Esophagus squamous epithelium (tissue), 5 donors: ENCODE measurements at places on chromosomes 2 and 18.

GRCh38 chr2:694174-694573 is 17.0 kb upstream of the TMEM18 start:
- no peak for DNase-seq

- no peak for DNase-seq
These were observed 45.6 kb downstream of the KCNIP3 start for GRCh38 chr2:95342556-95343320.

DNA sequence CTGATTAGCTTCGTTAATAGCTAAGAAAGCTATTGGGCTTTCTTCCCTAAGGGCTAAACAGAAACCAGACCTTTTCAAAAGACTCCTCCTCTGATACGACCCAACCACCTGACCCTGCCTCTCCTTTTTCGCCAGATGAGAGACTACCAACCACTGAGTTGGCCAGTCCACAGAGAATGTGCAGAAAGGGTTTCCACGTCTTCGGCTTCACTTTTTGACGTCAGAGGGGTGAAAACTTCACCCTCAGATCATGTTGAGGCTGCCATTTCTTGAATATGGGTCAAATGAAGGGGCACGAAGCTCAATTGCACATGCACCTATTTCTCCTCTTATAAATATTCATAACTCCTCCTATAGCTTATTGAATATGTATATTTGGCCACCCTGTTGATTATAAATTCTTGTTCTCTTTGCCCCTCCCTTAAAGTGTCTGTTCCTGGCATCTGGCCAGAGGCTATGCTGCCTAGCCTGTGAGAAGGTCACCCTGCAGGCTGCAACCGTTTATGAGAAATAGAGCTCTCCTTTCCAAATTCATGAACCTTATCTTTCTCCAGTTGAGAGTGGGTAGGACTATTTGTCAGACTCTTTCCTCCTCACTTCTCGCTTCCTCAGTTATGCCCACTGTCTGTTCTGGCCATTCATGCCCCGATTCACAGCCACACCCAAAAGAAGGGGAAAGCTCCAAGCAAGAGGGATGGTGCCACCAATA is 301.6 kb downstream of the STK39 start:
- no peak for DNase-seq

GRCh38 chr2:43024515-43025011 is 201.8 kb downstream of the ZFP36L2 start:
- DNase-seq = no peak

DNA sequence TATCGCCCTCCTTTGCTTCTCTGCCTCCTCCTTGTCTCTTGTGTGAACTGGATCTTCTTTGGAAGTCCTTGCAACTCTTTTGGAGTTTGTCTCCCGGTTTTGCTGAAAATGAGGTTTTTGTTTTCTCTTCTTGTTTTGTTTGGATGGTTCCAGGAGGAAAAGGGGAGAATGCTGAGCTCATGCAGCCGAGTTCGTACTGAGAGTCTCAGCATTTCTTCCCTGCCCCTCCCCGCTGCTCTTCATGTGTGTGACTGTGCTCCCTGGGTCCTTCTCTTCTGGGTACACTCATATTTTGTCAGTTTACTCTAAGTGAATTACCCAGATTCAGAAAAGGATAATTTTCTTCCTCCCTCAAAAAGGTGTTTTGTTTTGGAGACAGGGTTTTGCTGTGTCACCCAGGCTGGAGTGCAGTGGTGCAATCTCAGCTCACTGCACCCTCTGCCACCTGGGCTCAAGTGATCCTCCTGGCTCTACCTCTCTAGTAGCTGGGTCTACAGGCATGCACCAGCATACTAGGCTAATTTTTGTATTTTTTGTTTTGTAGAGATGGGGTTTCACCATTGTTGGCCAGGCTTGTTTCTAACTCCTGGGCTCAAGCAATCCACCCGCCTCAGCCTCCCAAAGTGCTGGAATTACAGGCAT is 142.9 kb upstream of the IL1R2 start:
- DNase-seq = no peak

DNA sequence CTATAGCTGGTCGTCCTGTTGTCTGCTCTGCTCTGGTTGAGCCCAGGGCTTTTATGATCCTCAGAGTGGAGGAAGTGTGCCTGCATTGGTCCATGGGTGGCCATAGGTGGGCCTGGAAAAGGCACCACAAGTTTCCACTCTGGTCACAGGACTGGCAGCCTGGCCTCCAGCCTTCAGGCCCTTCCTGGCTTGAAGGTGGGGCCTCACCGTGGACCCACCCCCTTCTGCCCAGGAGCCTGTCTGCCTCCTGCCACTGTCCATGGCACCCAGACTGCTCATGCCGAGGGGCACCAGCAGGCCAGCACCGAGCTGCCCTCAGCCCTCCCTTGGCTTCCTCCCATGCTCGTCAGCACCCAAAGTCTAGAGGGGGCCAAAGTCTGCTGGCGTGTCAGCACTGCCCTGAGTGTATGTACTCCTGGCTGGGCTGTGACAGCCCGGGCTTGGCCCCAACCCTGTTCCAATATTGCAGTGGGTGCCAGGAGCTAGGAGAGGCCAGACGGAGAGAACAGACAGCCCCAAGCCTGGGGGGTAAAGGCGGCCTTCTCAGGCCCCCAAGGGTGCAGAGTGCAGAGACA is 529.4 kb downstream of the DCC start:
- no peak for DNase-seq

GRCh38 chr18:61690418-61691138 is 202.2 kb downstream of the RNF152 start:
- DNase-seq = no peak

- DNase-seq = no peak
These were observed 88.2 kb upstream of the VWC2L start for GRCh38 chr2:214322662-214323061.

DNA sequence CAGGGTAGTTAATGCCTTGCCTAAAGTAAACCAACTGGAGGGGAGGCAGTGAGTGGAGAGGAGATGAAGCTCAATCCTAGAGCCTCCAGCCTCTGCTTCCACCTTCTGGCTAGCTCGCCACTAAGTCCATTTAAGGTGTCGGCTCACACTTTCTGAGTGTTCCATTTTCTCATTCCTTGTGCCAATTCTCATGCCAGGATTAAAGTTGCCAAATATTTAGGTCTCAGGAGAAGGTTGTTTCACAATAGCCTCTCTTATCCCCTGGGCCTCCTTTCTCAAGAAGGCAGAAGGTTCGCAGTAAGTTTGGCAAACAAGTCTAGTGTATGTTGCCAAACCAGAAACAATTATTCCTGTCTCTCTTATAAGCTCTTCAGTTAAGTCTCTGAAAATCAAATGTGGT is 57.2 kb downstream of the TACR1 start:
- DNase-seq = no peak

GRCh38 chr2:241898463-241899270 is 29.1 kb downstream of the RTP5 start:
- no peak for DNase-seq

- DNase-seq = no peak
These were observed 193.8 kb downstream of the FAM210A start for GRCh38 chr18:13532406-13533075.

DNA sequence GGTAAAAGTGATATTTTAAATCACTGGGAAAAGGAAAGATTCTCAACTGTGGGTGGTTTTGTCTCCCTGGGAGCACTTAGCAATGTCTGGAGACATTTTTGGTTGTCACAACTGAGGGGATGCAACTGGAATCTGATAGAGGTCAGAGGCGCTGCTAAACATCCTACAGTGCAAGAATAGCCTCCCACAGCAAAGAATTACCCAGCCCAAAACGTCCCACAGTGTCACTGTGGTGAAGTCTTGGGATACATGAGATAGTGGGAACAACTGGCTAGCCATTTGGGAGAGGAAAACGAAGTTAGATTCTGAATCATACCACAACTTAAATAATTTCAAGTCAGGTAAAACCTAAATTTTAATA is 36.4 kb upstream of the NT5DC4 start:
- no peak for DNase-seq

GRCh38 chr2:237664151-237664550 is 36.8 kb downstream of the LRRFIP1 start:
- DNase-seq = no peak

DNA sequence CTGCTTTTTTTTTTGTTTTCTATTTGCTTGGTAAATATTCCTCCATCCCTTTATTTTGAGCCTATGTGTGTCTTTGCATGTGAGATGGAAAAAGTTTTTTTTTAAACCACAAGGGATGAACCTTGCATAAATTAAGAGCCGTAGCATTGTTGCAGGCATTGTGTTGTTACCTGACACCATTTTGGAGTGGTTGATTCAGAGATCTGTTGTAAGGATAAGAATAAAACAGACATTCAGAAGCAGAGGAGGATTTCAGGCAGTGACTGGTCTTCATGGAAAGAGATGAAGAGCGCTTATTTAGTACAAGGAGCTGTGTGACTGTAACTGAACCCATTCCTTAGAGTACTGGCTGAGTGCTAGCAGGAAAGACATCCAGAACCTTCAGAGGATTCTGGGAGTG is 101.2 kb downstream of the LTBP1 start:
- no peak for DNase-seq

- DNase-seq = no peak
These were observed 111.6 kb downstream of the CLIP4 start for GRCh38 chr2:29226808-29227207.

DNA sequence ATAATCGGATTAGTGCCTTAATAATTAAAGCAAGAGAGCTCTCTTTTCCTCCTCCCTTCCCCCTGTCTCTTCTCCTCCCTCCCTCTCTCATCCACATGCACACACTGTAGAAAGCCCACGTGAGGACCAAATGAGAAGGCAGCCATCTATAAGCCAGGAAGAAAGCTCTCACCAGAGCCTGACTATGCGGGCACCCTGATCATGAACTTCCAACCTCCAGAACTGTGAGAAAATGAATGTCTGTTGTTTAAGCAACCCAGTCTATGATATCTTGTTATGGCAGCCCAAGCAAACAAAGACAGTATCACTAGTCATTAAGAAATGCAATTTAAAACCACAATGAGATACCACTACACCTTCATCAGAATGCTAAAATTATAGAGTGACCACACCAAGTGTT is 220.3 kb downstream of the EN1 start:
- no peak for DNase-seq

GRCh38 chr2:152729844-152730243 is 11.4 kb downstream of the ARL6IP6 start:
- DNase-seq = no peak

DNA sequence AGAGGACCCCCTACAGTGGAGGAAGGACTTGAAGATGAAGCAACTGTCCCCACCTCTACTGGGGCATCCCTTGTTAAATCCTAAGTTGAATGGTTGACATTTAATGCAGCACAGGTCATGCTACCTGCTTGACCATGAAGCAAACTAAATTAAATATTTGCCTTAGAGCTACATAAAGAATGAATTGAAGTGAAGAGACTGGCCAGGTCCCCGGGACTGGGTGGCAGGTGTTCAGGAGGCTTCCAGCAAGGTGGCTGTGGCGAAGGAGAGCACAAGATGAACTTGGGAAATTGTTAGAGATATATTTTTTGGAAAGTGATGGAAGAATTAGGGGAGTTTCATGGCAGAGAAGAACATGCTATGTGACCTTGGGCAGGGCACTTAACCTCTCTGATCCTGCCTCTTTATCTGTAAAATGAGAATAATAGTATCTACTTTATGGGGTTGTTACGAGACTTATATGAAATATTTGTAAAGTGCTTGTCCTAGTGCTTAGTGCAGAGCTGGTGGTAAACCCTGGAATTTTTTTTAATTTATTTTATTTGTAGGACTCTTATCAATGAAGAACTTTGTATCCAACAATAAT is 37.3 kb downstream of the EFR3B start:
- DNase-seq = no peak
